ENCODE measurements at places on chromosomes 7 and 10. TPM values are rescaled to one million over a fixed set of nuclear protein-coding genes. Genes with fewer than 3 reads are reported as not detected.

Gene SFMBT2
- 7.3 TPM for polyA plus RNA-seq

Gene GAD2
- polyA plus RNA-seq: 1.6 TPM

Gene SPDYE5
- polyA plus RNA-seq: 5.4 TPM

Gene BMPER
- polyA plus RNA-seq: 28.1 TPM

Gene STAMBPL1
- 2.3 TPM for polyA plus RNA-seq

Gene ALOX5
- 5.8 TPM for polyA plus RNA-seq

- DNase-seq: no peak
Measured at GRCh38 chr7:128065872-128066271, 34.6 kb upstream of the LRRC4 start.

DNA sequence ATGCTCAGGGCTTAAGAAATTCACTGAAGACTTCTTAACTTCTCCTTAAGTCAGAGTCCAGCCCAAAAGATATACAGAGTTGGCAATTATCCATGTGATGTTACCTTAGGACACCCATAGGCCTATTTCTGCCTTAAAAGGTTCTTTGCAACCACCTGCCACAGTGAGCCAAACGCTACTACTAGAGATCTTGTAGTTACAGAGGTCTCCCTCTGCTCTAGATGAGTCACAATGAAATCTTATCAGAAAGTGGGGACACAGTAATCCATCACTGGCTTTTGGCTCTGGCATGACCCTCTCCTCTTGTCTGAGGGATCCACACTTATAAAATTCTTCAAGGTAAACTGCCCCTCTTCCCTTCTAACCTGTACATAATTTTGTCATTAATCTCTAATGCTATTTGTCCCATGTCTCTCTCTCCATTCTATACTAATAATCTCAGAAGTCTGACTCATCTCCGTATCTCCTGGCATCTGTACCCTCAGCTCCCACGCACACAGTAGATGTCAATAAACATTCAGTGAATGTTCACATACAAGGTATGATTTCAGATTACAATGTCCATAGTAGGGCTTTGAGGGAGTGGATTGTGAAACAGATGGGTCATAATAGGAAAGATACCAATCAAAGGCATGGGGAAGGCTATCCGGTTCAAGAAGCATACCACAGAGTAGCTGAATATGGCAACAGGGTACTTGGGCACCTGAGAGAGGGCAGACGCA, 112.1 kb downstream of the SGMS1 start:
- no peak for DNase-seq

DNA sequence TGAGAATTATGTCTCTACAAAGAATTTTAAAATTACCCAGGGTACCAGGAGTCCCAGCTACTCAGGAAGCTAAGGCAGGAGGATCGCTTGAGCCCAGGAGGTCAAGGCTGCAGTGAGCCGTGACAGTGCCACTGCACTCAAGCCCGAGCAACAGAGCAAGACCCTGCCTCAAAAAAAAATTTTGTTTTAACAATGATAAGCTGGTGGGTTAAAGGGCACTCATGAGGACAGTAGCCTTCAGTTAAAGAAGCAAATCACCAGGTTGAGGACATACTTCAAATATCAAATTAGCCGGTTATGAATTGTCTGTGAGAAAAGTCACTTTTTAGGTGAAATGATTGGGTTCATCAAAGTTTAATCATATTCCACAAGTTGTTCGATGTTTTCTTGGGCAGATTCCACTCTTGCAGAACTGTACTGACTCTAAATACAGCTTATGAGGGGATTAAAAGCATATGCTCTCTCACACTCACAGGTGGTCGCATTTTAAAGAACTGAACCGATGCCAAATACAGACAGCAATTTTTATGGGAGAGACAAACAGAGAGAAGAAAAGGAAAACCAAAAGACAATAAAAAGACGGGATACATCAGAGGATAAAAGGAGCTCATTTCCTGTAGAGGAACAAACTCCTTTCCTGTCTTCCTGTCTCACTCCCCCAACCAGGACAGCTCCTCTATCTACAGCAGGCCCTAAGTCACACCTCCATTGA, 582.8 kb upstream of the NRP1 start:
- no peak for DNase-seq

Data from left renal cortex interstitium (tissue), 4 donors.